Inflammatory macrophage treated with lipopolysaccharide for 4 hours (primary cell): ENCODE measurements at places on chromosomes 16 and 17.
A peak's percentile ranks its signal among the peaks of the same experiment; 100 is the strongest.

GRCh38 chr17:60579551-60579950 is 20.4 kb upstream of the PPM1D start:
- DNase-seq, result no peak

- DNase-seq, result no peak
Observed at GRCh38 chr17:63629627-63630026, 7.4 kb downstream of the MAP3K3 start.

GRCh38 chr16:1298406-1298805 is 11.0 kb upstream of the UBE2I start:
- DNase-seq, result no peak

DNA sequence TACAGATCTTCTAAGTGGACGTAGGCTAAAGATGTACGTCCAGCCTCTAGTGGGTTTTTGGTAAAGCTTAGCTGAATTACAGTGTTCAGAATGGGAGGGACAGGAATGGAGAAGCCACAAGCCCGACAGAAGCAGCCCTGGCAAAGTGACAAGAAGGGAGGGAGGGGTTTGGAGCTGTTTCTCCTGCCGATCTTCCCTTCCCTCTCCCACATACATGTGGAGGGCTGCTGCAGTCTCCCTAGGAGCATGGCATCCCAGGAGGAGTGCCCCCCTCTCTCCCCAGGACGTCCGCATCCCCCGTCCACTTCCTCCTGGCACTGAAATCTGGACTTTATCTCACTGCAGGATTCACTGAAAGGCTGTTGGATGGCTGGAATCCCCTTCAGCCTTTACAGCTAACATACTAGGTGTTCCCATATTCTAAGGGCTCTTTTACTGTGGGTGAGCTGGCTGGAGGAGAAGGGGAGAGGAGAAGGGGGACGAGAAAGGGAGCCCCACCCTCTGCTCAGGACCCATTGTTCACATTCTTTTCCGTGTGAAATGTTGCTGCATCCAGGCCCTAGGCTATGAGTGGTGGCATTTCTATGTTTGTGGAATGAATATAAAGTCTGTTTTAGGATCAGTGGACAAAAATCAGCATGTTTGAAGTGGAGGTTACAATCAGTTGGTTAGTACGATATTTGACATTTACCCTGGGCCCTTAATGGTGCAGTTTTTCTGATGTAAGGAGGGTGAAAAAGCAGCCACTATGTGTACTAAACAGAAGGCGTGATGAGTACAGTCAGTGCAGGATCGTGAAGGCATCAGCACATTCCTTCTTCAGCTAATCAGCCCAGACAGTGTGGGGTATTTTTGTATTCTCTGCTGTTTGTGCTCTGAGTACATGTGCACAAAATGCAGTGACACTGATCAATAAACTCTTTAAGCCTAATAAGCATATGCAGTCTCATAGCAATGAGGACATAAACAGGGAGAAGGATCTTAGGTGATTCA is 94.6 kb downstream of the SPECC1 start:
- DNase-seq, result no peak

GRCh38 chr16:85326794-85327181 is 214.5 kb upstream of the CIBAR2 start:
- no peak for DNase-seq

DNA sequence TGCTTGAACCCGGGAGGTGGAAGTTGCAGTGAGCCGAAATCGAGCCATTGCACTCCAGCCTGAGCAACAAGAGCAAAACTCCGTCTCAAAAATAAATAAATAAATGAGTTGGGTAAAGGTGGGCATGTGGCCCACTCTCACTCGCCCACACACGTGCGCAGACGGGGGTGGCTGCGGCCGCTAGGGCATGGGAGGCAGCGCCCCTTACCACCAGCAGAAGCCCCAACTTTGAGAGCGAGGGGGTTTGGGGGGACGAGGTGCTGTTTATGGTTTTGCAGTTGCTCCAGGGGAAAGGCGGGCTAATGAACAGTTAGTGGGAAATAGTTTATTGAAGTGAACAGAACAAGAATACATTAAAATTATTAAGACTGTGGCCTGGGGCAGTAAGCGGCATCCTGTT is 14.9 kb upstream of the RBFOX3 start:
- DNase-seq, result no peak

- DNase-seq, result peak; percentile 48
Observed at GRCh38 chr17:41521574-41522261, 3.0 kb upstream of the KRT15 start.

DNA sequence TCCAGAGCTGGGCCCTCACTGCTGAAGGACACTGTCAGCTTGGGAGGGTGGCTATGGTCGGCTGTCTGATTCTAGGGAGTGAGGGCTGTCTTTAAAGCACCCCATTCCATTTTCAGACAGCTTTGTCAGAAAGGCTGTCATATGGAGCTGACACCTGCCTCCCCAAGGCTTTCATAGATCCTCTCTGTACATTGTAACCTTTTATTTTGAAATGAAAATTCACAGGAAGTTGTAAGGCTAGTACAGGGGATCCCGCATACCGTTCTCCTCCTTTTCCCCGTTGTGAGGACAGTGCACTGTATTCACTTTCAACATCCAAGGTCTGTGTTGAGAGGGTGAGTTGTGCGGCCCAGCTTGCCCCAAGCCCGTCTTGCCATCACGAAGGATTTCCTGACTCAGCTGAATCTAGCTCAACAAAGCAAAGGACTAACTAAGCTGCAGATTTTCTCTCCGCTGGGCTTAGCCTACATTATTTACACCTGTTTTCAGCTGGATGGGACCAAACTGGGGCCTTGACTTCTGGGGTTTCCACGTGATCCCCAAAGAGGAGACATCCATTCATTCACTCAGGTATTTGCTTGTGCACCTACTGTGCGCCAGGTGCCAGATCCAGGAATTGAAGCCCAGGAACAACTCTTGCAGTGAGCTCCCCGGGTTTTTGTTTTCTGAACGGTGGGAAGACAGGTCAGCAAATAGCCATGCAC is 5.2 kb upstream of the TMEM235 start:
- DNase-seq, result no peak

DNA sequence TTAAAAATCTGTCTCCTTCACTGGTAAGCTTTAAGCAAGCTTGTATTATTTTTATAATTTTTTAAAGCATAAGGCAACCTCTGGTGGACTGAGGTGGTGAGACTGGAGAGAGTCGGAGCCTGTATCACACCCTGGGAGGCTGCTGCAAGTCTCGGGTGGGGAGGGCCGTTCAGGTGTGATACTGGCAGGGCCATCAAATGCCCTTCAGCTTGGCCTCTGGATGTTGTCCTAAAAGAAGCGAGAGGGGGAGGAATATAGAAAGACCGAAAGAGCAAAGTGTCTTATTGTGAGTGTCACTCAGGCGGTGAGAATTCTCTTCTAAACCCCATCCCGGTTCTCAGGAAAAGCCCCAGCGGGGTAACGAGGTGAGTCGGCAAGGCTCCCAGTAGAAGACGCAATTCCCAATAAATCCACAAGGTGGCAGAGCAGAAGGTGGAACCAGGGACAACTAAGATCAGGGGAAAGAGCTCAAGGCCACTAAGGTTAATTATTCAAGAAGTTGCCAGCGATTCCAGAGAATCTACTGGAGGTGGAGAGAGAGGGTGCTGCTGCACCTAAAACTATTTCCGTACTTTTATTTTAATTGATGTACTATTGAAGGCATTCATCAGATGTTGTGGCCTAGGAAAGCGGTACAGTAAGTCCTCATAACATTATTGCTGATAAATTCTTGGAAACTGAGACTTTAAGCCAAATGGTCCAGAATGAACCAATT is 14.1 kb downstream of the C17orf67 start:
- DNase-seq, result peak; percentile 67

DNA sequence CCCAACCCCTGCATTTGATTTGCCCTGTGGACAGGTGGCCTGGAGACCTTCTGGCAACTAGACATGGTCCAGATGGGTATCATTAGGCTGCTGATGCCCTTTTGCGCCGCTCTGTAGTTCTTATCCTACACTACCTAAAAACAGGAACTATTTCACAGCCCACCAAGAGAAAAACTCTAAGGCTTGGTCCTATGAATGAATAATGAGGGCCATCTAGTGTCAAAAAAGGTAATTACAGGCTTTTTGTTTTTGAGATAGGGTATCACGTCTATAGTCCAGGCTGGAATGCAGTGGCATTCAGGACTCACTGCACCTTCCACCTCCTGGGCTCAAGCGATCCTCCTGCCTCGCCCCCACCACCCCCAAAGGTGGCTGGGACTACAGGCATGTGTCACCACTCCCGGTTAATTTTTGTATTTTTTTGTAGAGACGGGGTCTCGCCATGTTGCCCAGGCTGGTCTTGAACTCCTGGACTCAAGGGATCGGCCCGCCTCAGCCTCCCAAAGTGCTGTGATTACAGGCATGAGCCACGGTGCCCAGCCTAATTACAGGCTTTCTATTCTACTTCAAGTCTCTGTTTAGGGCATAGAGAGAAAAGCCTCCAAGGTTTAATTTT is 20.9 kb downstream of the COIL start:
- DNase-seq, result peak; percentile 82

- no peak for DNase-seq
Observed at GRCh38 chr17:79022507-79022991, 1.4 kb upstream of the C1QTNF1 start.

- DNase-seq, result no peak
Observed at GRCh38 chr16:14513389-14514107, 116.5 kb downstream of the PARN start.

GRCh38 chr16:62638964-62639870 is 603.0 kb upstream of the CDH8 start:
- no peak for DNase-seq

DNA sequence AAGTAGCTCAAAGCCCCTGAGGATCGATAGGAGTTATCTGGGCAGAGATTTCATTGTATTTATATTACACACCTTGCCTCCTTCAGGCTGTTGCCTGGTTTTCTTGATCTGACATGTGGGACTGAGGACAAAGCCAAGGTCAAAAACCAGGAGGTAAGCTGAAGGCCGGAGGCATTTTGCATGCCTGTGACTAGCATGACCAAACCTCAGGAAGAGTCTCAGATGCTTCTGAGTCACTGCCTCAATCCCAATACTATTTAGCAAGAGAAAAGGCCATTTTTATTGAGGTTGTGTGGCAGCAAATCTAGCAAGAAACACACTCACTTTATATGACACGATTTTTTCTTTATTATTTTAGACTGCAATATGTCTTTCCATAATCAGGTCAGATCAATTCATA is 968.1 kb downstream of the CDH11 start:
- DNase-seq, result no peak

GRCh38 chr17:28530926-28531325 is 21.5 kb downstream of the UNC119 start:
- DNase-seq, result no peak

GRCh38 chr17:17768424-17769088 is 68.2 kb downstream of the SREBF1 start:
- no peak for DNase-seq

GRCh38 chr17:38541281-38541680 is 64.5 kb downstream of the SRCIN1 start:
- DNase-seq, result no peak

GRCh38 chr16:24208710-24209109 is 47.4 kb upstream of the CACNG3 start:
- no peak for DNase-seq

DNA sequence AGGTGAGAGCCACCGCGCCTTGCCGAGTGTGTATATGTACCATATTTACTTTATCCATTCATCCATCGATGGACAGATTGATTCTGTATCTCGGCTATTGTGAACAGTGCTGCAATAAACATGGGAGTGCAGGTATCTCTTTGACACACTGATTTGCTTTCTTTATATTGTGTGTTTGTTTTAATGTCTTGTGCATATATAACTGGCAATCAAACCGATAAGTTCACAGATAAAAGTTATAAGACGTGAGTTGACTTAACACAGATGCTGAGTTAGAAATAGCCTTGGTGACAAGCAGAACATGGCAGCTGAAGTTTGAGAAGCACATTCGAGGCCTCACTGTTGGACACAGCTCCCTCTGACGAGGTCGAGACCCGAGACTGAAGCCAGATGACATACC is 23.2 kb downstream of the TMEM186 start:
- DNase-seq, result no peak

GRCh38 chr16:15607700-15608396 is 35.1 kb downstream of the MARF1 start:
- peak; percentile 96 for DNase-seq

DNA sequence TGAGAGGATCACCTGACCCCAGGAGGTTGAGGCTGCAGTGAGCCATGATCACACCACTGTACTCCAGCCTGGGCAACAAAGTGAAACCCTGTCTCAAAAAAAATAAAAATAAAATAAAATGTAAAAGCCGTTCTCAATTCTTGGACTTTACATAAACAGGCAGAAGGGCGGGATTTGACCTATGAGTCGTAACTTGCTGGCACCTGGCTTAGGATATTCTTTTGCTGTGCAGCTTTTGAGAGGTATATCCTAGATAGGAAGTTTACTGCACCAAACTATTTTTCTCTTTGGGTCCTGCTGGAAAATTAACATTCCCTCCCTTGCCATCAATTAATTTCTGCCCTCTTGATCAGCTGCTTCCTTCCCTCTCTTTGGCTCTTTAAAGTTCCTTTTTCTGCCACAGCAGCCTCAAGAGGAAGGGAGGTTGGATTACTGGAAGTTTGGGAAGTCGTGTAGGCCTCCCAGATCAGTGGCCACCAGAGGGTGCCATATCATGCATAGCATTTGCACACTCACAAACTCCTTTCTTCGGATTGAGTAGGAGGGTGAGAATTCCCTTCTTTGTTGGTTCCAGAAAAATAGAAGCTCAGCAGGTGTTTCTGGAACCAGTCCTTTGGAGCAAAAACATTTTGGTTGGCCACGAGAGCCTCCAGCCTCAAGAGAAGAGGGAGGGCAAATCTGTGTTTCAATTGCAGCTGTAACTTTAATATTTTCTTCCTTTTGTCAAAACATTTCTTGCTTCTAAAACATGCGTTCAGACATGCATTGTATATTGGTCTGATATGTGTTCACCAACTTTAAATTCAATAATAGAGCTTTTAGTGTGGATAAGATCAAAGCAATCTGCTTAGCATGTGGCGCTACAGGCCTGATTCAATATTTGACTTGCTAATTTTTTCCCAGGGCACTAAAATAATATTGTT is 147.3 kb downstream of the CCDC182 start:
- peak; percentile 65 for DNase-seq

DNA sequence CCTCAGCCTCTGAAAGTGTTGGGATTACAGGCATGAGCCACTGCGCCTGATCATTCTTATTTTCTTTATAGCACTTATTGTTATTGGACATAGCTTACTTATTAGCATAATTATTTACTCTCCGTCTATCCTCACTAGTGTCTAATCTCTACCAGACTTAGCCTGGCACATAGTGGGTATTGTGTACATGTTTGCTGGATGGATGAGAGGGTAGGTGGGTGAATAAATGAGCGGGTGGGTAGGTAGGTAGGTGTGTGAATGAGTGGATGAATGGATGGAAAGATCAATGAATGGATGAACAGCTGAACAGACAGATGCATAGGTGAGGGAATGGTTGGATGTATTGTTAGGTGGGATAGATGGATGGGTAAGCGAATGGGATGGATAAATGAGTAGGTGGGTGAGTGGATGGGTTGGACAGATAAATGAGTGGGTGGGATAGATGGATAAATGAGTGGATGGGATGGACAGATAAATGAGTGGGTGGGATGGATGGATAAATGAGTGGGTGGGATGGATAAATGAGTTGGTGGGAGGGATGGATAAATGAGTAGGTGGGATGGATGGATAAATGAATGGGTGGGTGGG is 51.9 kb downstream of the ABCC6 start:
- DNase-seq, result no peak
